IgD-negative memory B cell (primary cell): ENCODE measurements at places on chromosomes 12 and 14. TPM values are rescaled to one million over a fixed set of nuclear protein-coding genes. Genes with fewer than 3 reads are reported as not detected.

The NFE2 gene
- polyA plus RNA-seq: 0.44 TPM

The HOXC9 gene
- polyA plus RNA-seq: not detected

The KCNK13 gene
- not detected for polyA plus RNA-seq

The KRT84 gene
- polyA plus RNA-seq: not detected

The HRK gene
- polyA plus RNA-seq: 3.7 TPM

The IFNG-AS1 gene
- 21.1 TPM for polyA plus RNA-seq

The PDZRN4 gene
- polyA plus RNA-seq: not detected

The MYO1H gene
- polyA plus RNA-seq: not detected

The TCTN2 gene
- polyA plus RNA-seq: 0.43 TPM

The SYCP3 gene
- 0.33 TPM for polyA plus RNA-seq

The PRIMA1 gene
- polyA plus RNA-seq: not detected

The TMCC3 gene
- 15.2 TPM for polyA plus RNA-seq

The CD163 gene
- polyA plus RNA-seq: 0.24 TPM

The SMAGP gene
- 82.1 TPM for polyA plus RNA-seq

The DIO3 gene
- not detected for polyA plus RNA-seq

The BICDL1 gene
- polyA plus RNA-seq: 1.1 TPM

The B4GALNT1 gene
- not detected for polyA plus RNA-seq

The TMPRSS12 gene
- polyA plus RNA-seq: not detected

The CPNE6 gene
- not detected for polyA plus RNA-seq

The TAMALIN gene
- 6.4 TPM for polyA plus RNA-seq

The FMNL3 gene
- polyA plus RNA-seq: 5.6 TPM

The ACRBP gene
- 5.8 TPM for polyA plus RNA-seq

The KLRB1 gene
- polyA plus RNA-seq: 5.7 TPM

The SLC10A1 gene
- polyA plus RNA-seq: not detected

The SOAT2 gene
- polyA plus RNA-seq: not detected

The KCNH3 gene
- 0.15 TPM for polyA plus RNA-seq

The DPPA3 gene
- not detected for polyA plus RNA-seq

The NR1H4 gene
- not detected for polyA plus RNA-seq

The INSM2 gene
- polyA plus RNA-seq: not detected

The PTPRB gene
- 0.30 TPM for polyA plus RNA-seq

The EIF2B2 gene
- 29.2 TPM for polyA plus RNA-seq

The KERA gene
- not detected for polyA plus RNA-seq

The SIX6 gene
- not detected for polyA plus RNA-seq
